T-helper 22 cell (primary cell): ENCODE measurements at places on chromosomes 12 and 14.

GRCh38 chr14:80434574-80435321, 223.4 kb upstream of the DIO2 start:
- no peak for DNase-seq

- no peak for DNase-seq
Measured at GRCh38 chr14:64117671-64118402, 176.3 kb downstream of the ESR2 start.

- DNase-seq = no peak
Measured at GRCh38 chr12:124024776-124025175, 51.8 kb downstream of the ZNF664 start.

GRCh38 chr12:2112401-2112800, 59.6 kb downstream of the CACNA1C start:
- no peak for DNase-seq

DNA sequence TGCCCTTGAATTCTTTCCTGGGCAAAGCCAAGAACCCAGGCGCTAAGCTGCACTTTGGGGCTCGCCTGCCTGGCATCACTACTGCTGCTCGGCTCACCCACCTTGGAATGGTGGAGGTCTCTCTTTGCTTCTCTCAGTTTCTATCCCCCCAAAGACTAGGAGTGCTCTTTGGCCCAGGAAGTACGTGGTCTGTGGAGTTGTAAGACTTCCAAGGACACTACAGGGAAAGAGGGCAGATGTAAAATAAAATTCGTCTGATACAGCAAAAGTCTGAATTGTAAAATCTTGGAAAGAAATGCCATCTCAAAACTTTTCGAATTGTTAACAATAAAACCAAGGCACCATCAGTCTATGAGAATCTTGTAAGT, 52.5 kb upstream of the MAP1LC3B2 start:
- DNase-seq = no peak

GRCh38 chr12:105109465-105110212, 2.1 kb downstream of the WASHC4 start:
- no peak for DNase-seq

- DNase-seq = no peak
Measured at GRCh38 chr12:92134638-92135274, 10.9 kb downstream of the BTG1 start.

GRCh38 chr14:64208261-64208660, 85.9 kb downstream of the ESR2 start:
- no peak for DNase-seq

DNA sequence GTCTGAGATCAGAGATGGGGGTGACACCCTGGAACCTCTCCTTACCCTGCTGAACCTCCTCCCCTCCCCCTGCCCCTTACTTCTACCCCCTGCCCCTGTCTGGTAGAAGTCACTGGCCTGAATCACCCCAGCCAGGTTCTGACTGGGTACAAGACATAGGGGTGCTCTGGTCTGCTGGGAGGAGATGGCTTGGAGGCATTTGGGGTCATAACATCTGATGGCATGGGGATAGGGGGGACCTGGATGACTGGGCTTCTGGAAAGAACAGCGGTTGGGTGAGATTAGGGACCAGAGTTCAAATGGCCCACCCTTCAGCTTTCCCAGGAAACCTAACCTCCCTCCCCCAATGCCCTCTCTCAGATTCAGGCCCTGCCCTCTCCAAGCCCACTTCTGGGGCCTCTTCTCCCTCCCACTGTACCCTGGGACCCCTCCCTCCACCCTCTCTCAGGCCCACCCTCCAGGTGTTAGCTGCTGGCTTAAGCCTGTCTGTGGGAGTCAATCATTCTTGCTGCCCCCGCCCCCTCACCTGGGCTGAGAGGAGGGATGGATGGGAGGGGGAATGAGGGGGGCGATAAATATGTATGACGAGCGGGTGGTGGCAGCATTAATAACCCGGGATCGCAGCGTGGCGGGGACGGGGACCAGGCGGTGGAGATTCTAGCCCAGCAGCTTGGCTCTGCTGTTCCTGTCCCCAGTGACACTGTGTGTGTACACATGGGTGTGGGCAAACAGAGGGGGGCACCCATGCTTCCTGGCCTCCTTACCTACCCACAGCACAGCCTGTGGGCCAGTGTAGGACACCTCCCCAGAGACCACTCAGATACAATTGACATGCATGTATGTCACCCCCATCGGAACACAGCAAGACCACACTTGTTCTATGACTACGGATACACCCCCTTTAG, 5.9 kb downstream of the NXPH4 start:
- DNase-seq = no peak

GRCh38 chr14:31505411-31505810, 17.6 kb upstream of the GPR33 start:
- DNase-seq = no peak

- no peak for DNase-seq
Measured at GRCh38 chr12:122449317-122449716, 26.8 kb upstream of the CLIP1 start.

- no peak for DNase-seq
Measured at GRCh38 chr14:88612981-88613380, 50.1 kb downstream of the ZC3H14 start.

GRCh38 chr12:32115404-32116104, 8.9 kb downstream of the BICD1 start:
- no peak for DNase-seq

DNA sequence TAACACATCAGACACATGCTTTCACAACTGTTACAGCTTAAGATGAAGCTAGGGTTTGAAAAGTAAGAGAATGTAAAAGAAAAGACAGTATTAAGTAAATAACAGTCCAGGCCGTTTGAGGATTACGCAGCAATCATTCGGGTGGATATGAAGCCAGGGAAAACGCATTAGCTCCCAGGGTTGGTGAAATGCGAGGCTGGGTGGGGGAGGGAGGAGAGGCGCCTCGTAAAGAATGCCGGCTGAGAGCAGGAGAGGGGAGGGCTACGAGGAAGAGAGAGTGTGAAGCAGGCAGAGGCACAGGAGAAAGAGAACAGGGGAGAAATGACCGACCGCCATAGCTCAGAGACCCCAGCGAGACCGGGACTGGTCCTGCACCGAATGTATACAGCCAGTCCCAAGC, 73.0 kb downstream of the IQSEC3 start:
- no peak for DNase-seq

DNA sequence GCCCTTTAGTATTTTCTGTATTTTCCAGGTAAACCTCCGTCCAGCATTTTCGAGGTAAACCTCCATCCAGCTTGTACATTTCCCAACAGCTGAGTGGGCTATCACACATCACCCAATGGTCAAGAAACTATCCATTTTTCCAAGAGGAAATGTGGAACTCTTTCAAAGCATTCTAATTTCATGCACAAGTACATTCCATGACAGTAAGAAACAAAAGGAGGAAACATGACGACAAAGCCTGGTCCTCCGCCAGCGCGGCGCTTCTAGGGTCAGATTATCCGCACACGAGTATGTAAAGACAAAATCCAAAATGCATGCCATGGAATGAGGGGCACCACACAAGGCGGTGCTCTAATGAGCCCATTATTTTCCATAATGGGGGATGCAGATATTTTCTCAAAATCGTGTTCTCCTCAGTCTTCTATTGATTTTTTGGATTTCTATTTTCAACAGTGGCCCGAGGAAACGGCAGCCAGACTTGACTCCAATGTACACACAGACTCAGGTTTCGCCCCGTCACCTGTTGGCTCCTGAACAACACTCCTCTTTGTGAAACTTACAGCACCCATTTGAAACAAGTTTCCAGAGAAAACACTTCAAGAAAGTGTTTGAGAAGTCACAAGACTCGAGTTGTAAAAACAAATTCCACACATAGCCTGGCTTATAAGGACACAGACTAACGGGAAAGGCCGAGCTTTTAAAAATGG, 107.4 kb downstream of the PRICKLE1 start:
- DNase-seq = no peak

GRCh38 chr12:414859-415258, 13.4 kb downstream of the CCDC77 start:
- DNase-seq = no peak

GRCh38 chr14:93333631-93334103, 831 bp upstream of the BTBD7 start:
- DNase-seq = no peak

DNA sequence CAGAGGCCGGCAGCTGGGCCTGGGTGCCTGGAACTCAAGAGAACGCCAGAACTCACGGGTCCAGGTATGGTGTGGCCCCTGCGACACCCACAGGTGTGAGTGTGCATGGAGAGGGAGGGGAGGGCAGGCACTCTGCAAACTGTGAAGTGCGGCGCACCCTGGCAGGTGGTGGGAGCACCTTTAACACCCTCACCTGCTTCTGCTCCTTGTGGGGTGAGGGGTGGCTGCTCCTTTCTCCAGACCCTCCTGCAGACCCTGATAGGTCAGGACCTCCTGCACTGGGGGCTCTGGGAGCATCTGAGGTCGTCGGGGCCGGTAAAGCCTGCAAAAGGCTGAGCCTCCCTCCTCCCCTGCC, 324.7 kb upstream of the SFSWAP start:
- no peak for DNase-seq

DNA sequence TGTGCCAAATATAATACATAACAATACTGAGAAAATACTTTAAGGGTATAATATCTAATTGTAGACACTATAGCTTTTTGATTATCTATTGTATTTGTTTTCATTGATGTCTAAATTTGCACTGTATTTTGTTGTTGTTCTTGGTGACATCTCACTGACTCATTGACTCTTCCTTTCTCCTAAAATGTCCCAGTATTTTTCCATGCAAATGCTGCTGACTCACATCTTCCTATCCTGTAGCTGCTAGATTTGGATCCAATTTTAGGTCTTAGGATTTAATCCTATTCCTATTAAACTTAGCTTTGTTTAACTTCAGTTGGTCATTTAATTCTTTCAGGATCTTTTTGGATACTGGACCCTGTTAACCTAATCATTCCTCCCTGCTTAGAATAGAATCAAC, 148.5 kb downstream of the TMTC2 start:
- no peak for DNase-seq

DNA sequence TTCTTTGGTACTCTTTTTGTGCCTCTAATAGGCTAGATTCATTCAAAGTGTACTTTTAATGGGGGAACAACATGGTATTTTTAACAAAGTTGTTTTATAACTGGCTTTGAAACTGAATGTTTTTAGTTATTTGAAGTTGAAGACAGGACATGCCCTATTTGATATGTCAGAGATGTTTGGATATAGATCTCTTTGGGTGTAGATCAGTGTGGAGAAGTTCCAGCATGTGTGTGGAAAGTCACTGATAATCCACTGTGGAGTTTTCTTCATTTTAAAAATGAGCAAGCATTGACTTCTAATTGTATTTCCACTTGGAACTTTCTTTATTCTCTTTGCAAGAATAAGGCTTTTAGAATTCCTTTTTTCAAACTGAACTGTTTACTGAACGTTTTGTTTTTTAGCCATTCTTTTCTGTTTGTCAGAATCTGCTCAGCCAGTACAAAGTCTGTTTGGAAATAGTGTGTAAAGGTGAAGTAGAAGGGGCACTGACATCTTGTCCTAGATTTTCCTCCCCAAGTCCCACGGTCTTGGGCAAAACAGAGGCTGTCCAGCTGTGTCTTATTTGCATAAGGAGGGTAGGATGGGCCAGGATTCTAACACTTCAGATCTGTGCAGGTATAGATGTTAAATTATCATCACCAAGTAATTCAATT, 35.0 kb downstream of the TDP1 start:
- DNase-seq = no peak

- no peak for DNase-seq
Measured at GRCh38 chr12:65894624-65895390, 70.5 kb downstream of the HMGA2 start.

DNA sequence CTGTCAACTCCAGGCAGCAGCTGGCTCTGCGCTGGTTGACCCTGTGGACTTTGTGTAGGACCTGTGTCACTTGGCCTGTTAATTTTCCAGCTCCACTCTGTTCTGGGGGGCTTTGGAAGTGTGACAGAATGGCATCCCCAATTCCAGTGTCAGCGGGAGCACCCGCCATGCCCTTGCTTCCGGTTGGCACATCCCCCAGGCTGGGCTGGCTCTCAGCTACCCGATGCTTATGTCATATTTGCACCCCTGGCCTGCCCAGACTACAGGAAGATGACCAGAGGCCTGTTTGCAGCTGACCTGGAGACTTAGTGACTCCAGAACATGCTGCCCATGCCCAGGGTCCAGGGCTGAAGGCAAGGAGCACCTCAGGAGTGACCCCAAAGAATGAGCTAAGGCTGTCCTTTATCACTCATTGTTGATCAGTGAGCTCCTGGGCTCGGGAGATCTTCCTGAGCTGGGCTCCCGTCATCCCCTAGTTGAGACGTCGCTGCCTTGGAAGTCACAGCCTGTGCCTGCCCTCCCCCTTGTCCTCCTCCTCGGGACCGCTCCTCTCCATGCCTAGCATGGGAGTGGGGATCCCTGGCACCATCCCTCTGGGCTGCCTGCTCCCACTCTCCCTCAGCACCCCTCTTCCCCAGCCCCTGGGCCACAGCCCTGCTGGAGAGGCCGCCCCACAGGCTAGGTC, 163.4 kb upstream of the RTL1 start:
- DNase-seq = no peak

GRCh38 chr12:116534311-116535121, 24.7 kb upstream of the MAP1LC3B2 start:
- DNase-seq = no peak

- DNase-seq = no peak
Measured at GRCh38 chr14:23694949-23695663, 58.9 kb downstream of the DHRS2 start.

DNA sequence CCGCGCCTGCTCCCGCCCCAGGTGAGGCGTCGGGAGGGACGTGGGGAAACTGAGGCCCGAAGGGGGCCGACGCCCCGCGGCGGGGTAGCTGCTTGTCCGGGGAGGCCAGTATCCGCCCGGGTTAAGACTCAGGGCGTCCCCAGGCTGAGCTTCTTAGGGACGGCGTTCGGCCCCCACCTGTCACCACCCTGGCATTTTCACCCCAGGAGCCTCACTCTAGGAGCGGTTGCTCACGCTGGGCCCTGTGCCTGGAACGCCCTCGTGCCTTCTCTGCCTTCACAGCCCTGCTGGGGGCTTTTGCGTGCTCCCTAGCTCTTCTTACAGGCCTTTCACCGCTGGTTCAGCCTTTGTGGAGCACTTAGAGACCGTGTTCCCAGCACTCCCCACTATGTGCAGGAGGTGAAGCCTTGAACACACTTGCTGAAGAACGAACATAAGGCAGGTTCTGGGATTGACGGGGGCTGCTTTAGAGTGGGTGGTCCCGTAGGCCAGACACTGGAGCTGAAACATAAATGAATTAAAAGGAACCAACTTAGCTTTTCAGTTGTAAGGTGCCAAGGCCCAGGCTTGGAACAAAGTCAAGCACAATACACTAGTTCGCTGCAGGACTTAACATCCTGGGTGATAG, 601 bp downstream of the ZNF839 start:
- peak; percentile 25 for DNase-seq

GRCh38 chr14:71246539-71246938, 339.3 kb downstream of the PCNX1 start:
- no peak for DNase-seq

- no peak for DNase-seq
Measured at GRCh38 chr14:88430976-88431375, 45.5 kb downstream of the SPATA7 start.

- DNase-seq = no peak
Measured at GRCh38 chr12:3536096-3536875, 45.3 kb downstream of the PRMT8 start.

DNA sequence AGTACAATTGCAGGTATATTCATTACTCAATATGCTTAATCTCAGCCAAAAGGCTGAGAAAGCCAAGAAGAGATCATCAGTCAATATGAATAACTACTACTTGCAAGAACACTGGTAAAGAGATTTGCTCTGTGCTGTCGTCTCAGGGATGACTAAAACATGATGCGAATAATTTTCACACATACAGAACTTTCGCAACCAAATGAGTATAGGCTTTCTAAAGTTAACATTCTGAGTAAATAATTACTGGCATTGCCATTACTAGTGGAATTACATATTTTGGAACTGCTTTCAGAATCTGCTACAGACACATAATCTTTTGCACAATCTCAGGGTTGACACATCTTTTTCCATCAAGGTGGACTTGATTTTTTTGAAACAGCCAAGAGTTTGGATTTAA, 24.7 kb downstream of the NCKAP1L start:
- no peak for DNase-seq
